ENCODE measurements at places on chromosomes 2 and 18. TPM values are rescaled to one million over a fixed set of nuclear protein-coding genes. Genes with fewer than 3 reads are reported as not detected.
A peak's percentile ranks its signal among the peaks of the same experiment; 100 is the strongest.

The ZAP70 gene
- 197 TPM for total RNA-seq

The TRIM43 gene
- total RNA-seq, result not detected

The TMEM18 gene
- 20.7 TPM for total RNA-seq

The RAPH1 gene
- total RNA-seq, result 3.5 TPM

The ACTG2 gene
- total RNA-seq, result not detected

The EGR4 gene
- 0.55 TPM for total RNA-seq

The ACP1 gene
- 160 TPM for total RNA-seq

The SPIRE1 gene
- total RNA-seq, result 9.9 TPM

DNA sequence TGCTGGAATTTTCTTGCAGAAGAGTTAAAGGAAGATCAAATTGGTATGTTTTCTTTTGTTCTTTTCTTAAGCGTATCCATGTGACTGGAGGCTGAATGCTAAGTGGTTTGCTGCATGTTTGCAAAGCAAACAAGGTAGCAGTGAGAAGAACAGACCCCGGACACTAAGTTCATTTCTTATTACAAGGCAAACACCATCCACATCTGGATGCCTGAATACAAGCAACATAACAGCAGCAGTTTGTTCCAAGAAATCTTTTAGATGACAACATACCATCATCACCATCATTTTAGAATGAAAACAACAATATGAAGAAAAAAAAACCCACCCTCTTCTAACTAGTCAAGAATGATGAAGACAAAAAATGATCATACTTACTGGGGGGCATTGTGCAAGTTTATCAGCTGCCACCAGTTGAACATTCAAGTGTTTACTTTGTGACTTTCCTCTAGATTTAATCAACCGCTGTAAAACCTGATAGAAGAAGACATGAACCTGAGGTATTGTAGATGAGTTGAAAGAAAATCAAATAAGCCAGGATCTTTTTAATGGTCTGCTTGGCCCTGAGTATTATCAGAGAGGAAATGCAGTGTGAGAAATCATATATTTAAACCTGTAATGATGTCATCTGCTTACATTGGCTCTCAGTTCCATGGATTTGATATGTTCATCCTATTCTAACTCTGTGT, 25.0 kb upstream of the ARL5A start:
- no peak for DNase-seq
- H3K4me1 ChIP-seq, result no peaks in the 10 kb centered on the region
- H3K27me3 ChIP-seq, result no peaks in the 10 kb centered on the region
- no peak overlapping the region for H3K27ac ChIP-seq

GRCh38 chr2:27799646-27800010, 28.1 kb downstream of the MRPL33 start:
- no peak overlapping the region for H3K27ac ChIP-seq
- H3K36me3 ChIP-seq, result no peaks in the 10 kb centered on the region
- H3K27me3 ChIP-seq, result no peaks in the 10 kb centered on the region
- no peaks in the 10 kb centered on the region for H3K4me1 ChIP-seq
- DNase-seq, result no peak
- H3K4me3 ChIP-seq, result no peak overlapping the region

GRCh38 chr2:171505374-171505773, 16.9 kb upstream of the CYBRD1 start:
- no peaks in the 10 kb centered on the region for H3K36me3 ChIP-seq
- no peak overlapping the region for H3K4me3 ChIP-seq
- H3K27me3 ChIP-seq, result no peaks in the 10 kb centered on the region
- no peaks in the 10 kb centered on the region for H3K4me1 ChIP-seq
- H3K27ac ChIP-seq, result no peak overlapping the region

DNA sequence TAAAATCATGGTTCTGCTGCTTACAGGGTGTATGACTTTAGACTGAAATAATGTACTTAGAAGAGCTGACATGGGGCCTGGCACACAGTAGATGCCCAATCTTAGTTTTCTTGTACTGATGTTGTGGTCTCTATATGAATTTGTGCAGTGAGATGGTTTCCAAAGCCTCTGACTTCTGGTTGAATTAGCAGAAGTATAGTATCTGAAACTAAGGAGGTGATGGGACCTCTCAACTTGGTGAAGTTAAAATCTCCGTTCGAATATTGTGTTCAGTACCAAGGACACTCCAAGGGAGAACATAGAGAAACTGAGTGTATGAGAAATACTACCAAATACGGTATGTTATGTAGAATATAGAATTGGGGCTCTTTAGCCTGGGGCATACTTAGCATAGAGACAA, 120.9 kb downstream of the ANTXR1 start:
- H3K27ac ChIP-seq, result no peak overlapping the region
- no peak overlapping the region for H3K4me3 ChIP-seq
- no peak for DNase-seq

GRCh38 chr2:177314194-177314593, 49.7 kb upstream of the NFE2L2 start:
- no peak overlapping the region for H3K4me3 ChIP-seq
- peaks cover 21% of the 10 kb centered on the region for H3K4me1 ChIP-seq
- no peaks in the 10 kb centered on the region for H3K27me3 ChIP-seq
- H3K27ac ChIP-seq, result no peak overlapping the region
- no peaks in the 10 kb centered on the region for H3K36me3 ChIP-seq
- no peak for DNase-seq

DNA sequence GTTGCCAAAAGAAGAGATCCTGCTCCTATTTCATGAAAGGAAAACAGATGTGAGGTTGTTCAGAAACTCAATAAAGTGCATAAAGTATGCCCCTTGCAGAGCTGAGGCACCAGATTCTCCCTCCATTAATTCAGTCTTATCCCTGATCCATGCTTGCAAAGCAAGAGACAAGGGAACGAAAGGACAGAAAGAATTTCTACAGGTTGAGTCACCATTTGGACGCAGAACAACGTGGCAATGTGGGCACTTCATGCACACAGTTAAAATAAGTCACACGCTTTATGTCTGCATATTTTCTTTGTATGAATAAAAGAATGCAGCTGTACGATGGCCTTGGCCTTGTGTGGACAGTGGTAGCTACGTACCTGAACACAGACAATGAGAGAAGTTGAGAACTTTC, 321.7 kb upstream of the REV1 start:
- no peaks in the 10 kb centered on the region for H3K36me3 ChIP-seq
- no peak overlapping the region for H3K4me3 ChIP-seq
- H3K27ac ChIP-seq, result no peak overlapping the region
- H3K27me3 ChIP-seq, result no peaks in the 10 kb centered on the region
- no peaks in the 10 kb centered on the region for H3K4me1 ChIP-seq
- DNase-seq, result no peak

DNA sequence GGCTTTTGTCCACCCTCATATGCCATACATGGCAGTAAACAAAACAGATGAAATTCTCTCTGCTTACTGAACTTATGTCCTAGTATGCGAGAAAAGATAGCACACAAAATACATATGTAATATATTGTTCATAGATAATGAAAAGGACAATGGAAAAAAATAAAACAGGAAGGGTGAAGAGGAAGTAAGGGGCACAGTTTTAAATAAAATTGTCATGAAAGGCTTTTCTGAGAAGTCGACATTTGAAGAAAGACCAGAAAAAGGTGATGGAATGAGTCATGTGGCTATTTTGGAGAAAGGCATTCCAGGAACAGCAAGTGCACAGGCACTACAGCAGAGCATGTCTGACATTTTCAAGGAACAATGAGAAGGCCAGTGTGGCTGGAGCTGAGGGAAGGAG, 56.4 kb downstream of the KCNH7 start:
- DNase-seq, result no peak
- H3K27ac ChIP-seq, result no peak overlapping the region
- H3K36me3 ChIP-seq, result no peaks in the 10 kb centered on the region
- no peak overlapping the region for H3K4me3 ChIP-seq
- no peaks in the 10 kb centered on the region for H3K27me3 ChIP-seq

DNA sequence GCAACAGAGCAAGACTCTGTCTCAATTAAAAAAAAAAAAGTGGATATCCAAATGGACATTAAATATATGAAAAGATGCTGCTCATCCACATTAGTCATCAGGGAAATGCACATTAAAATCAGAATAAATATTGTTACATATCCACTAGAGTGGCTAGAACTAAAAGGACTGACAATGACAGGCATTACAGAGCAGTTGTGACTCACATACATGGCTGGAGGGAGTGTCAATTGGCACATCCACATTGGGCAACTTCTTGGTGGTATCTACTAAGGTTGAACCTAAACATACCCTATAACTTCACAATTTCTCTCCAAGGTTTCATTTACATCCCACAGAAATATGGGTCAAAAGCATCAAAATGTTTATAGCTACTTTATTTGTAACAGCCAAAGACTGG, 14.0 kb upstream of the DNER start:
- no peak overlapping the region for H3K4me3 ChIP-seq
- H3K36me3 ChIP-seq, result no peaks in the 10 kb centered on the region
- no peak overlapping the region for H3K27ac ChIP-seq
- no peak for DNase-seq

- H3K36me3 ChIP-seq, result no peaks in the 10 kb centered on the region
- no peaks in the 10 kb centered on the region for H3K27me3 ChIP-seq
- no peak for DNase-seq
- no peak overlapping the region for H3K4me3 ChIP-seq
- H3K27ac ChIP-seq, result no peak overlapping the region
- no peaks in the 10 kb centered on the region for H3K4me1 ChIP-seq
Measured at GRCh38 chr18:48191494-48191893, 217.7 kb downstream of the ZBTB7C start.

DNA sequence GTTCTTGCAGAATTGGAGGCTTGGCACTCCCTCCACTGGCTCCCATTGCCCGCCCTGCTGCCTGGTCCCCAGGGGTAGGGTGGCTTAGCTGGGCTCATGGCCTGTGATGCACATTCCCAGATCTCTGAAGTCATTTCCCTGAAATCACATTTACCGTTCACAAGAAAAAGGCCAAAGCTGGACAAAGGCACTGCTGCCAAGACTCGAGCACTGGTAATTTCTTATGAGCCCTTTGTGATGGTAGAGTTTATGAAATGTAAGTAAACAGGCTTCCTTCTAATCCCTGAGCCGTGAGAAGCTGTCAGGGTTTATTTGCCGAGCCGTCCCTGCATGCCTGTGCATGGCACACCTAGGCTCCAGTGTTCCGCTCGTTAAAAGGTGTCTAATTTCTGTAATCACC, 247.2 kb upstream of the EPAS1 start:
- H3K27ac ChIP-seq, result no peak overlapping the region
- no peak overlapping the region for H3K4me3 ChIP-seq
- no peaks in the 10 kb centered on the region for H3K4me1 ChIP-seq
- H3K36me3 ChIP-seq, result no peaks in the 10 kb centered on the region

DNA sequence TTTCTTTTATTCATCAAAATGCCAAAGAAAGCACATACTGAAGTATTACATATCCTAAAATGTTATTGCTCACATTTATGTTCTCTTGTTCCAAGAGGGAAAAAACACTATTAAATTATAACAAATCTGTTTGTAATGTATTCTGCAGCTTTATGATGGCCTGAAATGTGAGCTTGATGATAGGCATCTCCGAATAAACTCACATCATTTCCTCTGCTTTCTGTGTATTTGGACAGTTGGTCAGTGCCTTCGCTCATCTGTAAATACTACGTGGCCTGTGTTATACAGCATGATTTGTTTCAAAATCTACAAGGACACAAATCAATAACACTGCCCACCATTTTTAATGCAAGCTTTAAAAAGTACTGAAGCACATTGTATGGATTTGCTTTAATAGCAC, 672.8 kb upstream of the SYT4 start:
- no peaks in the 10 kb centered on the region for H3K27me3 ChIP-seq
- no peaks in the 10 kb centered on the region for H3K36me3 ChIP-seq
- H3K4me3 ChIP-seq, result no peak overlapping the region
- H3K4me1 ChIP-seq, result no peaks in the 10 kb centered on the region

DNA sequence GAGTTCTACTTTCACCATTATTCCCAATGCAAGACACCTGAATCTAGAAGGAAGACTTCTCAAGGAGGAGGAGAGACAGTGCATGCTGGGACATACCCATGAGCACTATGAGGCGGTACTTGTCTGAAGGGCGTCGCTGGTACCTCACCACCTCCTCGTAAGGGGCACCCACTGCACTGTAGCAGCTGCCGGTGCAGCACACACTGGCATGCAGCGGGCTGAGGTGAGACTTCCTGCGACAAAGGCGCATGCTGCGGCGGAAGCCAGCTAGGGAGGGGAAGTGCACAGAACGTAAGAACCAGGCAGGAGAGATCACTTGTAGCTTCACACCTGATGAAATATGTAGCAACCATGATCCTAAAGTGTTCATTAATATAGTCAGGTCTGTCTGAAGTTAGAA, 12.8 kb upstream of the TMEM237 start:
- no peak overlapping the region for H3K4me3 ChIP-seq
- H3K27me3 ChIP-seq, result no peaks in the 10 kb centered on the region
- H3K27ac ChIP-seq, result no peak overlapping the region
- DNase-seq, result peak; percentile 40
- H3K4me1 ChIP-seq, result peaks cover 18% of the 10 kb centered on the region
- no peaks in the 10 kb centered on the region for H3K36me3 ChIP-seq

All from CD8-positive, alpha-beta memory T cell (primary cell).